Hepatocyte (in vitro differentiated cells): ENCODE measurements at places on chromosomes 7 and 10. TPM values are rescaled to one million over a fixed set of nuclear protein-coding genes. Genes with fewer than 3 reads are reported as not detected.

- DNase-seq = no peak
Observed at GRCh38 chr7:139767561-139767982, 10.2 kb downstream of the HIPK2 start.

DNA sequence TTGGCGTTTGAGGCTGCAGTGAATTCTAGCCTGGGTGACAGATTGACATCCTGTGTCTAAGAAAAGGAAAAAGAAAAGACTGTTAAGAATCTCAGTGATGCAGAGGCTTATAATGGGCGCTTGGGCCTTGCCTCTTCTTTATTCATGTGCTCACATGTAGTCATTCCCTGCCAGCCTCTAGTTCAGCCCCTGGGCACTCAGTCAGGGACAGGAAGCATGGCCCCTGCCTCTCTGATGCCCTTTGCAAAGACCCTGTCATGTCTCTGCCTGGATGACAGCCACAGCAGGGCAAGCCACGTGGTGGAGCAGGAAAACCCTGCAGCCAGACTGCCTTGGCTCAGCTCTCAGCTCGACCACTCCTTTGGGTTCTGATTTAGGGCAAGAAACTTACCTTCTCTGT, 368.9 kb downstream of the RPS24 start:
- DNase-seq = no peak

GRCh38 chr7:43248961-43249822, 136.7 kb downstream of the HECW1 start:
- no peak for DNase-seq

DNA sequence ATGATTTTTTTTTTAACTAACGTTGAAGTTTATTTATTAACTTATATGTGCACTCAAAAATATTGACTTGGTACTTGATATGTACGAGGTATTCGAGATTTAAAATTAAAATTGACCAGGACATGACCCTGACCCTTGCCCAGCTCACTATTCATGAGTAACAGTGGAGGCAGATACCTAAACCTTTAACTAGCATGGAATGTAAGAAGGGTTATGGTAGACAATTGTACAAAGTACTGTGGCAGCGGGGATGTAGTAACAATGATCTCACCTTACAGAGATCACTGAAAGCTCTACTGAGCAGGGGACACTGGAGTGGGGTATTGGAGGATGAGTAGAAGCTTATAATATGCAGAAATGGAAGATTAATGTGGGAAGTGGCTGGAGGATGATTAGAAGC, 60.8 kb downstream of the ADRA2A start:
- DNase-seq = no peak

DNA sequence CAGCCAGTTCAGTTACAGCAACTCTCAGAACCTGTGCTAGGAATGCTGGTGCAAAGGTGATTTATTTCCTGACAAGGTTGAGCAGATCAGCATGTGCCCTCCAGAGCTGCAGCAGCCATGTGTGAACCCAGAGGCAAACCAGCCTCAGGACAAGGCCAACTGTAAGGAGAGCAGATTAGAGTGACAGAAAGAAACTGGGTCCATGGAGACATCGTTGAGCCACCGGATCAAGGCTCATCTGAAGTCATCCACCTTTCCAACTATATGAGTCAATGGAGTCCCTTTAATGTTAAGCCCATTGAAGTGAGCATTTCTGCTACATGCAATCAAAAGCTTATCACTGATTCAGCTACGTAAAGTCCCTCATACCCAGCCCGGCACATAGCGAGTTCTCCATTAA, 26.4 kb downstream of the KCNMA1 start:
- no peak for DNase-seq

DNA sequence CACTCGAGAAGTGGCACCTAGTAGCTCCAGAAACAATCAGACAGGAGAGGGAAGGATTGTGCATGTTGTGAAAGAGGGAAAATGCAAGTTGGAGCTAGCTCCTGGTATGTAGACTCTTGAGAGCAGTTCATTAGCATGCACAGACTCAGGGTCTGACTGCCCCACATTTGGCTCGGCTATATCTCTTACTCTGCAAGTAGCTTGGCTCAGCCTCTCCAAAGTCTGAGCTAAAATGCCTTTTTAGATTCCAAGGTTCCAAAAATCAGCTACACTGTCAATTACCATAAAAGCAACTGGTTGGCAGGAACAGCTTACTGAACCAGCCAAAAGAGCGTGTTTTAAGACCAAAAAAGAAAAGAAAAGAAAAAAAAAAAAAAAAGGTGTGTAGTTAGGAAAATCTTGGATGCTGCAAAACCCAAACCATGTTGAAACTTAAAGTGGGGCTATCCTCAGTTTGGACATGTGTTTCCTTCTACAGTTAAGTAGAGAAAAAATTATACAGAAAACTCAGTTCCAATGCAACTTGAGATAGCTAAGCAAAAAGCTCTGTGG, 65.5 kb downstream of the MKX start:
- DNase-seq = peak; percentile 8

- DNase-seq = no peak
Observed at GRCh38 chr10:62063795-62064472, 162.4 kb downstream of the ARID5B start.

DNA sequence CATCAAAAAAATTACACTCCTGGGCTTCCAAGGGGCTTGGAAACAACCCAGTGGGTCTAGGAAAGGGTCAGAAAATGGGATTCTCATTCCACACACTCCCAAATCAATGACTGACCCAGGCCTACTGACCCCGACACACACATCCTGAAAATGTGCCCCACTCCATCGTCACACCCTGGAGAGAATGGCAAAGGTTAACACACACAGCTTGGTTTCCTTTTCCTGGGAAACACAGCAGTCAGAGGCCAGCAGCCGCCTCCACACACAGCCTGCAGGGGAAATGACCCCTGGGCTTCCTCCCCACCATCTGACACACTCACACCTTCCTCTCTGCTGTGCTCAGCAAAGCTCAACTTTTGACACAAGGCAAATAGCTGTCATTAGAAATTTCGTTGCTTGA, 42.9 kb downstream of the SH3PXD2A start:
- DNase-seq = no peak

DNA sequence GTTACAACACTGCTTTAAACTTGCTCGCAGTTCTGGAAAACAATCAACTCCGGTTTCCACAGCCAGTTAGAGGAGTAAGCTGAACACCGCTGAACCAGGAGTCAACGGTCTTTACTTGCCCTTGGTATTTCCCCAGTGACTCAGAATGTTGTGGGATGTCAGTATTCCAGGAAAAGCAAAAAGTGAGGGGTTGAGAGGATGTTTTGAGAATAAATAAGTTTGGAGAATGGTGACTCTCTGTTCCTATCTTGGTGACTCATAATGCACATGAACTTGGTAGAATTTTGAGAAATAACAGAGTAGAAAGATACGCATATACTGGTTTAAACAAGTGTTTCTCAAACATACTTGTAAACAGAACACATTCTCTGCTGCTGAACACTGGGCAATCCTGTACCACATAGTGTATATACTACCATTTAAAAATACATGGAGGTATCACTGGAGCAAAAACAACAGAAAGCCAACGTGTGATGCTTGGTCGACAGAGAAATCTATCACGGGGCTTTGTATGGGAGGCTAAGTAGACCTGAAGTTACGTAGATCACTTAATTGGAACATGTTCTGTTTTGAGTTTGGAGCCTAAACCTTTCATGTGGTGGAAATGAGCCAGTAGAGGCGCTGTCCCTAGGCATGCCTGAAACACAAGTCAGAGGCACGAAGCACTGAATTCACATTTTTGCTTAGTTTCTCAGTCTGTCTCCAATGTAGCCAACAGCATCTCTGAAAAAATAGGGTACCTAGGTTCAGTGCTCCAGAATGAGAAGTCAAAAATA, 534.3 kb downstream of the PARD3 start:
- peak; percentile 61 for DNase-seq

- no peak for DNase-seq
Observed at GRCh38 chr7:35593899-35594298, 101.0 kb downstream of the HERPUD2 start.

DNA sequence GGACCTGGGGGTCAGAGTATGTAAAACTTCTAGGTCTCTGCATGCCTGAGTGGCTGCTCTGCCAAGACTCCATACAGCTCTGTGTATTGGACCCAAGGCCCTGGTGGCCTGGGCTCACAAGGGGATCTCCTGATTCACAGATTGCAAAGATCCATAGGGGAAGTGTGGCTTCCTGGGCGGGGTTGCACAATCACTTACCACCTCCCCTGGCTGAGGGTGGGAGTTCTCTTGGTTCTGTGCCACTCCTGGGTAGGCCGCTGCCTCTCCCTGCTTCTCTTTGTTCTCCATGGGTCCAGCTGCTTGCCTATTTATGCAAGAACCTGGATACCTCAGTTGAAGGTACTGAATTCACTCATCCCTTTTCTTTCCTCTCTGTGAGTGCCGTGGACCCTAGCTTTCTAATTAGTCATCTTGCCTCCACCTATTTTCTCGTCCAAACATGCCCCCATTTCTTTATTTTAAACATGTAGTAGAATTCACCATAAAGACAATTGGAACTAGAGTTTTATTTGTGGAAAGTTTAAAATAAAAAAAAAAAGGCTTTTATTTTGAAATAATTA, 18.5 kb upstream of the AGR3 start:
- no peak for DNase-seq

DNA sequence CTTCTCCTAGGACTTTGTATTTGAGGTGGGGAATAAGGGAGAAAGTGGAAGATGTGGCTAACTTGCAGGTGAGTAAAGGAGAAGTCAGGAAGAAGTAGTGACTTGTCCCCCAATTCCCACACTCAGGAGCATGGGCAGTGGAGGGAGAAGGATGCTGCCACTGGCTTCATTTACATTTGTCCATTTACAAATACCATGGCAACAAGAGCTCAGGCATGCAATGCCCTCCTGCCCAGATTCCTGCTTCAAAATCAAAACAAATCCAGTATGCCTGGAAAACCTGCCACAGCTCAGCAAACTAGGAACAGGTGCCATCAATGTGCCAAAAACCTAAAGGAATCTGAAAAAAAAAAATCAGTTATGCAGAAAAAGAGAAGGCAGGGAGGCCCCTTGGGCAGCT, 139.9 kb downstream of the KCNMA1 start:
- DNase-seq = no peak

GRCh38 chr7:2637505-2638223, 5.9 kb downstream of the TTYH3 start:
- DNase-seq = no peak

DNA sequence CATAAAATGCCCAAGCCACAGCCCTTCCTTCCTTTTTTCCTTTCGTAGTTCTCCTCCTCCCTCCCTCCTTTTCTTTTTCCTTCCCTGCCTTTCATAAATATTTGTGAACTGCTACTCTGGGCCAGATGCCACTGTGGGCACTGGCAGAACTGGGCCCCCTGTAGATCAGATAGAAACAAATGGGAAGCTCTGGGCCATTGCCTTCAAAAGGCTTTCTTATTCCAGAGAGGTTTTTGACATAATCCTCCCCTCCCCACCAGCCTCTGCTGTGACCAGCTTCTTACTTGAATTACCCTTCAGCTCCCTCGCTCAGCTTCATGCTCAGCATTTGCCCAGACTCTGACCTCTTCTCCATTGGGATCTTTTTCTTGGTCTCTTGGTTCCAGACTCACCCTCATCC, 886.8 kb downstream of the LRMDA start:
- DNase-seq = no peak

- DNase-seq = no peak
Observed at GRCh38 chr7:148915211-148915610, 31.1 kb upstream of the EZH2 start.

GRCh38 chr10:101875068-101875688, 31.6 kb upstream of the KCNIP2 start:
- DNase-seq = no peak

- no peak for DNase-seq
Observed at GRCh38 chr7:48274662-48275061, 103.4 kb downstream of the ABCA13 start.

DNA sequence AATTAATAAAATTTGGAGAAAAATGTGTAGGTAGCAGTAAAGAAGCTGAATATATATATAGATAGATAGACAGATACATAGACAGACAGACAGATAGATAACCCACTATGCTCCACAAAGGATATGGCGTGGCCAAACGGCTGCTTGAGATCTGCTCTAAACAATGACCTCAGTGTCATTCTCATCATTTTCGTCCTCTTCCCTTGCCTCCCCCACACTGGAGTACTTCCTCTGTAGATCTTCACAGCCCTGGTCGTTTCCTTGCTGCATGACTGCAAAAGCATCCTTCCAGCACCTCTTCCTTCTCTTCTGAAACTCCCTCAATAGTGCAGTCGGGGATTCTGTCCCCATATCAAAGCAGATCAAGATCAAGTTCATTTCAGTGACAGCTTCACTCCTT, 35.6 kb upstream of the ATP6V0A4 start:
- DNase-seq = no peak

- DNase-seq = no peak
Observed at GRCh38 chr7:155336812-155337602, 39.3 kb downstream of the INSIG1 start.

- no peak for DNase-seq
Observed at GRCh38 chr10:8919280-8919679, 864.8 kb downstream of the GATA3 start.

GRCh38 chr7:18520450-18521235, 25.1 kb downstream of the HDAC9 start:
- no peak for DNase-seq

DNA sequence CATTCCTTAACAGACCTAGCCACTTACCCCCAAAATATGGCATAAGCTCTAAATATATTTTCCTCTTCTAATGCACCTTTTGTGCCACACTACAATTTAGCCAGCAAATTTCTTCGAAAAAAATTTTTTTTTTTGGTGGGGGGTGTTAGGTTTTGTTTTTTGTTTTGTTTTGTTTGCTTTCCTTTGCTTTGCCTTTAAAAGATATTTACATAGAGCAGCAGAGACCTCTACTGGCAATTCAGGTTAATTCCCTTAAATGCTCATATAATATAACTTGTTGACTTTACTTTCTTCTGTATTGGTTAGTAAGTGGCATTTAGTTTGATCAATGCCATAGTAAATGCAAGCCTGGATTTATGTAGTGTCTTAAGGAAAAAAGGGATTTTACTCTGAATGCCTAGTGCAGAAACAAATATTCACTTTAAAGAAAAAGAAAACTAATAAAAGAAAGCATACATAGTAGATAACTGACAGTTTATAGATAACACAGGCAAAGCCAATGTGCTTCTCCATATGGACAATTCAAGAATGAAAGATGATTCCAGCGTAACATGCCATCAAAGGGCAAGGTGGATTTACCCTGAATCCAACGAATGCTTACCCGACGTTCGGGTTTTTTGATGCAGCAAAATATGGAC, 1250.6 kb downstream of the GATA3 start:
- peak; percentile 23 for DNase-seq

The CC2D2B gene
- 0.13 TPM in 1 of 2 replicates, not detected in the other for total RNA-seq

The NANOS1 gene
- 3.8 and 4.5 TPM in 2 replicates for total RNA-seq

The NAT16 gene
- total RNA-seq = not detected in 2 replicates

The PDZD7 gene
- 2.5 and 6.0 TPM in 2 replicates for total RNA-seq

The ZFYVE27 gene
- total RNA-seq = 20.1 and 24.9 TPM in 2 replicates

The TMEM225B gene
- total RNA-seq = 0.20 and 0.24 TPM in 2 replicates

The MRLN gene
- total RNA-seq = not detected in 2 replicates

The TMEM26 gene
- 2.2 and 3.3 TPM in 2 replicates for total RNA-seq

The ARMC10 gene
- total RNA-seq = 27.2 and 35.7 TPM in 2 replicates

The GRID2IP gene
- total RNA-seq = 0.44 and 0.73 TPM in 2 replicates

The STK32C gene
- 4.8 and 7.9 TPM in 2 replicates for total RNA-seq

The ZNF33B gene
- total RNA-seq = 18.7 and 22.1 TPM in 2 replicates
